ENCODE measurements at places on chromosomes 3 and 15. TPM values are rescaled to one million over a fixed set of nuclear protein-coding genes. Genes with fewer than 3 reads are reported as not detected.

GRCh38 chr3:106229495-106230278 is 360.9 kb upstream of the CBLB start:
- no peak for DNase-seq

- no peak for DNase-seq
These were observed 35.6 kb downstream of the AGBL1 start for GRCh38 chr15:86115145-86115801.

GRCh38 chr3:40923651-40924050 is 275.7 kb upstream of the CTNNB1 start:
- no peak for DNase-seq

DNA sequence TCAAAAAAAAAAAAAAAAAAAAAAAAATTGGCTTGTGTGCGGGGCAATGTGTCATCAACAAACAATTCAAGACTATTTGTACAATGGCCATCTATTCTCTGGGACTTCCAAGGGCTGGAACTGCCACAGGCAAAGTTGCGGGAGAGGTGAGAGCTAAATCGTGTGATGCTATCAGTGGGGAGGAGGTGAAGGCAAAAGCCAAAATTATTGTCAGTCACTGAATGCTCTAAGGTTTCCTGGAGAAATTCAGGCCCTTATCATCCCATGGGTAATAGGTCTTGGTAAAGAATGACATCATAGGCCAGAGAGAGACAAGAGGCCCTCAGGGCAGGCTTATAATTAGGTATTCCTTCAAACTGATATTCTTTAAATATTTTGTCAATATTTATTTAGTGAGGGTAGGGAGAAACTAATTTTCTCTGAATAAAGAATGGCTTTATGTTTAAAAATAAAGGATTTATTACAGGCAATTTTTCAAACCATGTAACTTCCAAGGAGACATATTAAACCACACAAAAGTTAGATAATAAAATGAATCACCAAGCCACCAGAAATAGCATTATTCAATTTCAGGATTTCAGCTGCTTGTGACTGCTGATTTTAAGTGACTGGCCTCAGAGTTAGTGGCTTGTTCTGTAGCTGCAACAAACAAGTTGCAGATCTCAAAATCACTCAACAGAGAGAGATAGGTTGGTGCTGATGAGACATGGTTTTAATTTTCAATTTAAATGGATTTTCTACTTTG is 226.3 kb upstream of the MRPL3 start:
- no peak for DNase-seq

DNA sequence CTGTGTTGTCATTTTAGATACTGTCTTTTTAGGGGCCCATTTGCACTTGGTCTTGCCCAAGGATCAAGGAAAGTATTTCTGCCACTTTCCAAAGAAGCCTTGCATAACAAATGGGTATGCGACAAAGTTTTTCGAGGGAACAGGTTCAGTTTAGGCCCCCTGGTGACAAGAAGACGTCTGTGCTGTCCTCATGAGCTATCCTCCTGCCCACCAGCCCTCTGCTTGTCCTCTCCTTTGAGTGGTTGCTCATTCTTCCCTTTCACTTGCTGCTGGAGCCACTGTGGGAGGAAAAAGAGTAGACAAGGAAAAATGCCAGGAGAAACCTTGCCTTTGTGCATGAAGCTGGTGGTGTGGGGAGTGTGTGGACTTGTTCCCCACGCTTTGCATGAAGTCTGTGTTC is 171.9 kb downstream of the CACNA2D3 start:
- no peak for DNase-seq

PEX5L gene
- total RNA-seq: not detected

ADIPOQ gene
- total RNA-seq: 1,676 TPM

CAV3 gene
- not detected for total RNA-seq
